Cortex of kidney (tissue), 1 donor: ENCODE measurements at places on chromosomes 16 and 17.

GRCh38 chr17:66397486-66397885 is 95.1 kb downstream of the PRKCA start:
- no peak for DNase-seq

GRCh38 chr17:20216154-20216815 is 207.1 kb downstream of the SPECC1 start:
- no peak for DNase-seq

- DNase-seq, result no peak
Observed at GRCh38 chr17:58339755-58340404, 11.3 kb upstream of the TSPOAP1 start.

DNA sequence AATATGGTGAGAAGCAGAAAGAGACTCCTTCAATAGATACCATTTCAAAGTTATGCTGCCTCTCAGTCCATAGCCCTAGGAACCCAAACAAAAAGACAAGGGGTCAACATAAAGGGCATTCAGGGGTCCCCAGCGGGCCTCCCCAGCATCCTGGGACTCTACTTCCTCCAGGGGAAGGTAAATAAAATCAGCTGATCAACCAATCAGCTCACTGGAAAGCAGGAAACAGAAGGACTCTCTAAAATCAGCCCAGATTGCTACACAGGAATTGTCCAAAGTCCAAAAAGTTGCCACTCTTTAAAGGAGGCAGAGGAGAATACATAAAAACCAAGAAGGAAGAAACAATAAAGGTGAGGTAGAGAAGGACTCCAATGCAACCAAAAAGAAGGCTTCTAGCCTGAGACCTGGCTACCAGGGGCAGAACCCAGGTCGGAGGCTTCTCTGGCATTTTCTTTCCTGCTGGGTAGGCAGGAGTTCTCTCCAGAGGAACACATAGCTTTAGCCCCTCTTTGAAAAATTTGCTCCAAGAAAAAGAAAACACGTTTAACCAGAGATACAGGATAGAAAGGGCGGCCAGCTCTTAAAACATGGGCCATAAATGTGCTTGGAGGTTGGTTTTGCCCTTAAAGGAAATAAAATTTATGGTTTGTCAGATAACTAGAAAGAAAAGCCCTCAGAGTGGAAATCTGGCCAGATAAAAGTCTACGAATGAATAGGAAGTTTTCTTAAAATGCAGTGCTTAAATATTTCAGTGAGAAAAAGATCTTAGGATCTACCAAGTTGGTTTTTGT is 404.6 kb downstream of the SOX9 start:
- no peak for DNase-seq

GRCh38 chr17:38541281-38541680 is 64.5 kb downstream of the SRCIN1 start:
- no peak for DNase-seq

GRCh38 chr17:45313996-45314740 is 2.7 kb downstream of the MAP3K14 start:
- DNase-seq, result no peak

DNA sequence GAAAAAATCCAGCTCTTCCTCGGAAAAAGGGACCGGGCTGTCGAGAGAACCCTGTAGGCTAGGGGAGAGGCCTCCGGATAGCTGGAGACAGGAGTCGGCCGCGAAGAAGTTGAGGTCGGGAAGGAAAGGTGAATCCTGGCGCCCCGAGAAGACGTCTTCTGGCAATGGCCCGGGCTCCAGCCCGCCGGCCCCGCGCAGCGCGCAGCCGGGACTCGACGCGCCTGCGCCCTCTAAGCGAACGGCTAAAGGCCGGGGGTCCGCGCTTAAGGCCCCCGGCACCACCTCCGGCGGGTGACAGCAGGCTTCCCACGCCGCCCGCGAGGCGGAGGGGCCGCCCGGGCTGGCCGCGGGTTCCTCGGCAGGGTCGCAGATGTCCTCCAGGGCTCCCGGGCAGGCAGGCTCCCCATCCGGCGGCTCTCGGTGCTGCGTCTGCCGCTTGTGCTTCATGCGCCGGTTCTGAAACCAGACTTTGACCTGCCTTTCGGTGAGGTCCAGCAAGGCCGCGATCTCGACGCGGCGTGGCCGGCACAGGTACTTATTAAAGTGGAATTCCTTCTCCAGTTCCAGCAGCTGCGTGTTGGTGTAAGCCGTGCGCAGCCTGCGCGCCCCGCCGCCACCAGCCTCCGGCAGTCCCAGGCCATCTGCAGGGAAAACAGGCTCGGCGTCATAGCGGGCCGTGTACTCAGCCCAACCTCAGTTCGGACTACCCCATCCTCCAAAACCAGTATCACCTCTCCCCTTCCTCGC is 1.6 kb downstream of the HOXB2 start:
- no peak for DNase-seq

DNA sequence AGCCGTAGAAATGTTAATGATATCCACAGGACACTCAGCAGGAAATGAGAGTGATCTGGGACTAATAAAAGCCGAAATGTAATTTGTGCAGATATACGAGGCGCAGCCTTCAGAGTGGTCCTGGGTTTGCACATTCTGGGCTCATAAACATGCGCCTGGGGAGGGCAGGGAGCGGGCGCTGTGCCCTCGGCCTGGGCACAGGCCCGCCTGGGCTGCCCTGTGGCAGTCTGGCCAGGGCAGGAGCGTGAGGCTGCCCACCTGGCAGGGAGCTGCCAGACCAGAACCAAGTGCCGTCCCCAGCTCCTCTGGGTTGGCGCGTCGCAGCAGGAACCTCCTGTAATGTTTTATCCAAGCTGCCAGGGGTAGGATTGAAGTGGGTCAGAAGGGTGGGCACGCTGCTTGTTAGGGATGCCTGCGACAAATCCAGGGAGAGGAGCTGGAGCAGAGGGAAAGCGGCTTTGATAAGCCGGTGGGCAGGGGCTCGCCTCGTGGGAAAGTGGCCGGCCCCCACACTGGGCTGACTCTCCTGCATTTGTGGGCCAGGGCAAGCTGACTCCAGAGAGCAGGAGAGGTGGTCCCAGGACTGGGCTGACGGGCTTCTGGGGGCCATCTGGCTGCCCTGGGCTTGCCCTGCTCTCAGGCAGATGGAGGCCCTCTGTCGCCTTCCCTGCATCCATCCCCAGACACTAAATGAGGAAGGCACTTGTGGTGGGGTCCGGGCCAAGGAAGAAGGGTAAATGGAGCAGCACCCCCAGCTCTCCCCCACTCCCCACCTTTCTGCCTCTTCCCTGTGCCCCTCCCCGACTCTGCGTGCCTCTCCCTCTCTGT is 45.9 kb downstream of the SREBF1 start:
- no peak for DNase-seq

GRCh38 chr16:77723108-77723514 is 797 bp downstream of the NUDT7 start:
- DNase-seq, result no peak

- DNase-seq, result no peak
Observed at GRCh38 chr17:38465391-38466345, 37.4 kb downstream of the ARHGAP23 start.

GRCh38 chr17:67573987-67574657 is 143.6 kb upstream of the NOL11 start:
- DNase-seq, result no peak

DNA sequence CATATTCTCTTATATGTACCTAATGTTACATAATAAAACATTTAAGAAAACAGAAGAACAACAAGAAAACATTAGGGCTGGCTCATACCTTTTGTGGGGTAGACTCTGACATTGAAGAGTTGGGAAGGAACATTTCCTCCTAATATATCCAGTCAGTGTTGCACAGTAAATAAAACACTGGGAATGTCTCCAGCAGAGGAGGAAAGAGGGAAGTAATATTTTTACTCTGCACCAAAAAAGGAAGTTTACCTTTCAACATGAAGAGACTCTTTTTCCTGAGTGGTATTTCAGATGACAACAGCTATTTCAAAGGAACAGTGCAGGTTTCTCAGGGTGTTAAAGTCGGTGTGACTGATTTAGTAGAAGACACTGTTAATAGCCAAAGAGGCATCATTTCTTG is 31.9 kb downstream of the EPN2 start:
- DNase-seq, result no peak

GRCh38 chr16:79269211-79269863 is 331.2 kb downstream of the MAF start:
- DNase-seq, result no peak

GRCh38 chr17:11082559-11082958 is 158.5 kb upstream of the SHISA6 start:
- DNase-seq, result no peak

DNA sequence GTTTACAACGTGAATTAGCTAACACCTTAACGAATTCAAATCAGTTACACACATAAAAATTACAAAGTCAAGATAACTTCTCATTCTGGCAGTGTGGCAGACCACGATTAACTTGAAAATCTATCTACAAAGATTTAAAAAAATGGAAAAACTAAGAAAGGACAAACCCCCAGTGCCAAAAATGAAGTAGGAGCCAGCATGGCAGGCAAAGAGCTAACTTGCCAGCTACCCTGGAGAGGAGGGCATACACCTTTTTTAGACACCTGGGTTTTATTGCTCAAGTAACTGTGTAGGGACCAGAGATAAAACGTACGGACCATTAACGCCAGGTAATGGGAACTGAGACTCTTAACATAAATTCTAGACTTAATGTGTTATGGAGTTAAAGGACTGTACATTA is 2.5 kb downstream of the TAF15 start:
- no peak for DNase-seq

- DNase-seq, result no peak
Observed at GRCh38 chr16:17244872-17245551, 225.7 kb downstream of the XYLT1 start.

GRCh38 chr17:74632617-74633016 is 9.1 kb upstream of the CD300E start:
- DNase-seq, result no peak

DNA sequence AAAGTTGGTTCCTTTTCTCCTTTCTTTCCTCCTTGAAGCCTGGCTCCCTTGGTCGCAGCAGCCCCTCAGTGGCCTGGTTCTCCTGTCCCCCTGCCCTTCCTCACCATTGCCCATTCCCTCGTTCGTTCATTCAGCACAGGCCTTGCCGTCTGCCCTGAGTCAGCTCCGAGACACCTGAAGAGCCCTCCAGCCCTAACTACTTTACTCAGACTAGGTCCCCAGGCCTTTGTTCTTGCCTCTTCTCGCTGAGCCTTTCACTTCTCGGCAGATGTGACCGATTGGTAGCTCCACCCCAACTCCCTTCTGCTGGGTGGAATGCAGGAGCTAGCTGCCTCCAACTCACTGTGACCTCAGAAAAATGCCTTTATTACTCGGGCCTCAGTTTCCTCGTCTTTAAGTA is 7.0 kb upstream of the ADAM11 start:
- DNase-seq, result no peak

GRCh38 chr17:82242698-82242976 is 13.8 kb downstream of the SLC16A3 start:
- no peak for DNase-seq

DNA sequence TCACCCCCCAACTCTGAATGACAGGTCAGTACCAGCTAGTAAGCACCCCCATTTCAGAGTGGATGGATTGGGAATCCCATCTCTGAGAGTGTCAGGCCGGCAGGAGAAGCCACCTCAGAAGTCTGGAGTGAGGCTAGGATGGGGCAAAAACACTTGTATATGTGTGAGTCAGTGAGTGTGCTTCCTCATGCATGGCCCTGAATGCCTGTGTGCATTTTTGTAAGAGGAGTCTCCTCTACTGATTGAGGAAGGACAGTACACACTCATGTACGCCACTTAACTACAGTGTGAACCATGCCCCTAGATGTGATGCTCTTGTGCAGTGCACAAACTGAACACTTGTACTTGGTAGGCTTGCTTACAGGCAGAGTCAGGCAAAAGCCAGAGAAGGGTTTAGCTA is 22.3 kb upstream of the NAGS start:
- no peak for DNase-seq

DNA sequence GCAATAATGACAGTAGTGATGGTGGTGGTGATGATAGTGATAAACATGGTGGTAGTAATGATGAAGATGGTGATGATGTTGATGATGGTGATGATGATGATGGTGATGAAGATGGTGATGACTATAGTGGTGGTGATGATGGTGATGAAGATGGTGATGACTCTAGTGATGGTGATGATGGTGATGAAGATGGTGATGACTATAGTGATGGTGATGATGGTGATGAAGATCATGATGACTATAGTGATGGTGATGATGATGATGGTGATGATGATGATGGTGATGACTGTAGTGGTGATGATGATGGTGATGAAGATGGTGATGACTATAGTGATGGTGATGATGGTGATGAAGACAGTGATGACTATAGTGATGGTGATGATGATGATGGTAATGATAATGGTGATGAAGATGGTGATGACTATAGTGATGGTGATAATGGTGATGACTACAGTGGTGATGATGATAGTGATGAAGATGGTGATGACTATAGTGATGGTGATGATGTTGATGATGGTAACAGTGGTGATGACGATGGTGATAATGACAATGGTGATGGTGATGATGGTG is 35.6 kb downstream of the DYNLRB2 start:
- DNase-seq, result no peak

DNA sequence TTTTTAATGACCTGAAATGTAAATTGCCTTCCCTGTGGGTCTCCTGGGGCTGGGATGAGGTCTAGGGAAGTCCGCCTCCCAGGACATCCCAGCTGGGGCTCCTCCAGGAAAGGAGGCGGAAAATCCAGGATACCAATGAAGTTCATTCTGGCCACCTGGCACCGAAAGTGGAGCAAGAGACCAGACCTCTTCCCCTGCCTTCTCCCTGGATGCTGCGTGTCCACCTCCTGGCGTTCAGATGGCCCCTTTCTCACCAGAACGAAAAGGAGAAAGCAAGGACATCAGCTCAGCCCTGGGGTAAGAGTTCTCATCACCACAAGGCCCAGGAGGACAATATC is 20.4 kb downstream of the RBFOX3 start:
- no peak for DNase-seq

DNA sequence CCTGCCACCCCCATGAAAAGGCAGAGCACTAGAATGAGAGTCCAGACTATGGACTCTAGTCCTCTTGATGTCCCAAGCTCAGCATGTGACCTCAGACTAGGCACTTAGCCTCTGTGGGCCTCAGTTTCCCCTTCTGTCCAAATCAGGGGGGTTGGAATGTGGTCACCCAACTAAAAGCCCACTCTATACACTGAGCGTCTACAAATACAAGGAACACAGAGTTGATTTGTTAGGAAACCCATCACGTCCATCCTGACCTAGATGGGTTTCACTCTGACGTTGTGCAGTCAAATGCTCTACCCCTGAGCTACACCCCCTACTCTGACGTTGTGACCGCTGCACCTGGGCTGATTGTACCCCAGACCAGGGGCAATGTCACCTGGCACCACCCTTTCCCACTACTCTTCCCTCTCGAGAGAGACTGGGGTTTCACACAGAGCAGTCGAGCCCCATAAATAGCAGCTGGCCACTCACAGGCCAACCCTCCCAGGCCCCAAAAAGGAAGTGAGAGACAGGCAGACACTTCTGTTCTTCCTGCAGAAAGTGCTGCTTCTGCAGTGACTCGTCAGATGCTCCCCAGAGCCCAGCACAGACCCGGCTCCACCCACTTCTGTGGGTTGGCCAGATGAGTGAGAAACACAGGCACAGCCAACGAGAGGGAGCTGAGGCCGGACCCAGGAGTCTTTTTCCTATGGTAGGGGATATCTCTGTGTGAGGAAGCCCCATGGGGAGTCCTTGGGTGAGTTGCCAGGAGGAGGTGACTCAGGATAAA is 16.1 kb upstream of the TNFRSF13B start:
- no peak for DNase-seq

- DNase-seq, result no peak
Observed at GRCh38 chr17:80833952-80834892, 157.4 kb upstream of the CHMP6 start.
